ENCODE measurements at places on chromosomes 13 and 19. TPM values are rescaled to one million over a fixed set of nuclear protein-coding genes. Genes with fewer than 3 reads are reported as not detected.

- no peak for DNase-seq
These were observed 22.6 kb downstream of the POLR1D start for GRCh38 chr13:27644302-27644701.

GRCh38 chr13:26663791-26664190 lies 96.8 kb downstream of the GPR12 start:
- no peak for DNase-seq

DNA sequence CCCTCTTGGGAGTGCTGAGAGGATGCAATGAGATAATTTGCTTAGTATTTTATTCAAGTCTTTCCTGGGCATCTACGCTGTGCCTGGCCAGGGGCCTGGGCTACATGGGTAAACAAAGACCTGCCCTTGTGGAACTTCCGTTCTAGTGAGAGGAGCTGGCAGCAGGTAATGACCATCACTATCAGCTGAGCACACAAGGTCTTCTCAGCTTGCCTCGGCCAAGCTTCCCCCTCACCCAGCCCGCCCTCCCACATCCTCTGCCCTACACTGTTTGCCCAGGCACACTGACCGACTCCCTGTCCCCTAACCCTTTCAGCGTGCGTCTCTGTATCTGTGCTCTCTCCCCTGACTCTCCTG lies 8.6 kb upstream of the FKRP start:
- no peak for DNase-seq

GRCh38 chr19:56905631-56906150 lies 65.2 kb upstream of the PEG3 start:
- DNase-seq, result no peak

- DNase-seq, result no peak
These were observed 219.1 kb upstream of the NBEA start for GRCh38 chr13:34722922-34723321.

DNA sequence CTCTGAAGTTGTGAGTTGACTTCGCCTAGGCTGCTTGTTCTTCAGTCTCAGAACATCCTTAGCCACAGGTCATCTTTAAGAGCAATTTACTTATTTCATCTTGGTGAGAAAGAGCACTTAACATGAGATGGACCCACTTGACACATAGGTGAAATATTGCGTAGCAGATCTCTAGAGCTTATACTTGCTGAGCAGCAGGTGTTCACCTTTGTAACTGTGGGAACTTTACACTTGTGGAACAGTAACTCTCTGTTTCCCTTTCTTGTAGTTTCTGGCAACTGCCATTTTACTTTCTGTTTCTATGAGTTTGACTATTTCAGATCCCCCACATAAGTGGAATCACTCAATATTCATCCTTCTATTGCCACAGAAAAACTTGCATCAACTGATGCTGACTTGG lies 95.7 kb downstream of the SLC10A2 start:
- DNase-seq, result no peak

GRCh38 chr19:9205501-9206113 lies 13.8 kb downstream of the OR7D4 start:
- DNase-seq, result peak; percentile 25

GRCh38 chr13:30159446-30159839 lies 147.9 kb downstream of the KATNAL1 start:
- no peak for DNase-seq

ZNF430 gene
- 33.3 TPM for total RNA-seq

ACP5 gene
- total RNA-seq, result 18.2 TPM

Data from T-helper 17 cell (primary cell).